ENCODE measurements at places on chromosomes 3 and 15. TPM values are rescaled to one million over a fixed set of nuclear protein-coding genes. Genes with fewer than 3 reads are reported as not detected.

DNA sequence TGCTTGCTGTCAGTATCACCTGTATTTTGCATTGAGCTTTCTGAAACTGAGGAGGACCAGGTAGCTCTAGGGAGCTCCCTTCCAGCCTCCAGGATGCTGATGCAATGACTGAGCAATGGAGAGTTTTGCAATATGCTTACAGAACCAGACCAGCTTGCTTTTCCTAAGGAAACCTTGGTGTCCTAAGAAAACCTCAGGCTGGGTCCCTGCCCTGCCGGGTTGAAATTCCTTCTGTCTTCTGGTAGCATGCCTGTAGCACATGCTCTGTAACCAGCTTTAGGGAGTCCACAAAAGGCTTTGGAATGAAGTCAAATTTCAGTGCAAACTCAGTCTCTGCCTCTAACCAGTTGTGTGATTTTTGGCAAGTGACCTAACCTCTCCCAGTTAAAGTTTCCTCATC, 65.8 kb upstream of the GSK3B start:
- no peak for DNase-seq

GRCh38 chr3:159896543-159896942, 92.1 kb upstream of the IL12A start:
- no peak for DNase-seq

TF gene
- total RNA-seq = 0.78 TPM

- DNase-seq = no peak
Observed at GRCh38 chr3:110711851-110712516, 359.6 kb upstream of the NECTIN3 start.

- no peak for DNase-seq
Observed at GRCh38 chr3:189137416-189137815, 34.4 kb upstream of the TPRG1 start.

THBS1 gene
- 6.5 TPM for total RNA-seq

GRCh38 chr3:61718565-61718964, 157.2 kb downstream of the PTPRG start:
- DNase-seq = no peak

- no peak for DNase-seq
Observed at GRCh38 chr3:53780171-53780570, 66.0 kb downstream of the CHDH start.

DNA sequence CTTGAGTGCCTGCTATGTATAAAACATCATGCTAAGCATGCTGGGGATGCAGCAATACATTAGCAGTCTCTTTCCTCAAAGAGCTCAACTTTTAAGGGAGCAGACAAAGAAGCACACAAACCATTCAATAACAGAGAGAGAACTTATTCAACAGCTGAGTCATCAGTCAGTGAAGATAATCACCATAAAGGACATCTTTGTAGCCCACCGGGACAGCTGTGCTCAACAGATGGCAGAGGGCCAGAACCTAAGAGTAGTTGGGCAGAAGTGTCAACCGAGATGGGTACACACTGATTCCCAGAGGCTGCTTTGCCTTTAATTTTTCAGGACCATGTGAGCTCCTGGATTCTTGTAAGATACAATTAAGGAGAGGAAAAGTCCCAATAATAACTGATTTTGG, 4.2 kb upstream of the RAB8B start:
- DNase-seq = no peak

DNA sequence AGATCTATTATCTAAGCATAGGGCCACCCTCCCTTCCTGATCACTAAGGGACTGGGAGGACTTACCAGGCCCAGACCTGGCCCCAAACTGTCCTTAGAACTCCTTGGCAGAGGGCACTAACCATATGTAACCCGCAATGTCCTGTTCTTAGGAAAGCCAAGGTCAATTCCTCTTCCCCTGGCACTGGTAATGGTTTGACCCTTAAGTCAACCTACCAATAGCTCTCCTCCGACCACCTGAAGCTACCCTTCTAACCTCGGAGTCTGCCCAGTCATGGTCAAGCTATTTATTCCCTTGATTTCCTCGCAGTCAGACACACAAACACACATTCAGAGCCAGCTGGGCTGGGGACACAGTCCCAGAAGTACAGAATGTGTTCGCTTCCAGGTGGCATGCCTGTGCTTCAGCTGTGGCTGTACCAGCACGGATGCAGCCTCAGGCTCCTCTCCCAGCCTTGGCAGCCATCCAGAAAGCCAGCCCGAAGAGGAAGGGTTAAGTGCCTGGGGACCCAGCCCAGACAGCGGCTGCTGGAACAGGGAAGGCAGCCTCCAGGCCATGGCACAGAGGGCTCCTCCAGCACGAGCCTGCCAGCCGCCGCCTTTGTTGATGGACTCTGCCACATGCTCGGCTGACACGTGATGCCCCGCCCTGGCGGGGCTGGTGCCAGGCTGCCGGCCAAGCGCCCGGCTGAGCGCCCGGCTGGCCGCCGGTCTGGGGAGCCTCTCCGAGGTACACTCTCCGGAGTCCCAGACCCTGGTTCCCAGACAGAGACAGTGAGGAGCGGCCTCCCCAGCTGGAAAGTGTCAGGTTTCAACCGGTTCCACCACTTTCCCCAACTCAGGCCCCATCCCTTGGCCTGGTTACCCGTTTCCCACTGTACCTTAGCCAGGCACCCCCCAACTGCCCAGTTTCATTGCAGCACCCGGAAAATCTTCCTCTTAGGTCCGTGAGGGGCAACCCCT, 5.5 kb downstream of the BMF start:
- no peak for DNase-seq

- DNase-seq = no peak
Observed at GRCh38 chr3:98711426-98711825, 51.7 kb upstream of the ST3GAL6 start.

- DNase-seq = no peak
Observed at GRCh38 chr3:177545964-177546363, 348.7 kb upstream of the TBL1XR1 start.

DNA sequence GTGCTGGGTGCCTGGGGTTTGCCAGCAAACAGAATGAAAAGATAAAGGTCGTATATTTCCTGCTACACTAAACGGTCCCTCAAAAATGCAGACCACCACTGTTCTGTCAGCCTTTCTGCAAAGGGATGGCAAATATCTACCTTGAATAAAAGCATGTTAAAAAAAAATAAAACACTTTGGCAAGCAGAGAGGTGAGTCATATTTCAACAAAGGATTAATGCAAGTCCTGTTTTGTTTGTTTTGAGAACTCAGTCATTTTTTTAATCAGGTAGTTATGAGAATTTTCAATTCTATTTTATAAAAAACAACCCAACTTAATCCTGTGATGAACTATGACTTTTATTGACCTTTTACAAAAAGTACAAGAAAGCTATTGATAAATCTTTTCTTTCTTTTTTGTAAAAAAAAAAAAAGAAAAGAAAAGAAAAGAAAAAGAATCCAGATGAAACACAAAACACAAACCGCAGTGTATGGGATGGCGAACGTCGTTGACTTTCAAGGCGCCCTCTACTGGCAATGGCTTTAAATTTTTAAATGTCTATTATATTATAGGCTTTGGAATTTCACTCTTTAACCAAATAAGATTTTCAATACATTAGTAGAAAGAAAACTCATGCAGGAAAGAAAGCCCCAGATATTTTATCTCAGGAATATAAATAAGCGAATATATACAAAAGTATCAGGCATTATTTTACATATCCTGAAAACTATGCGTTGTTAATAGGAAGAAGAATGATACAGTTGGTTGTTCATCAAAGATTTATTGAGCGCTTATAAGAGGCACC, 87.8 kb downstream of the NCEH1 start:
- DNase-seq = peak; percentile 25

Measured in naive thymus-derived CD8-positive, alpha-beta T cell (primary cell).